ENCODE measurements at places on chromosomes 1 and 21.

- no peak for DNase-seq
Measured at GRCh38 chr1:33261344-33261743, 5.1 kb downstream of the ZNF362 start.

DNA sequence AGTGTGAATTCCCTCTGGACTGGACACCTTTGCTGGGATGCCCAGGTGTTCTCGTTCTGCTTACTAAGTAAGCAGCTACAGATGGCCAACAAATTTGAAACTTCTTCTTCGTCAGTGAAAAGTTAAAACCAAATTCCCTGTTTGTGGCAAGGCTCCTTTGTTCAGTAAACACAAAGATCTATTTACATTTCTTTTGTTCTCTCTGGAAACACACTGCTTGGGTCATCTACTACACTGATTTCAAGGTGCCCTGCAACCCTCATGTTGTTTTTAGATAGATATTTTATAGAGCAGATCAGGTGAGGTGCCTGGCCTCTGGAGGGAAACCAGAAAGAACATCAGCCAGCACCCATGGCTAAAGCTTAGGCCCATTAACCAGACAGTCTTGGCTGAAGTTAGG, 157.2 kb upstream of the UBE2U start:
- DNase-seq: no peak

GRCh38 chr1:5753549-5754421, 238.4 kb downstream of the NPHP4 start:
- no peak for DNase-seq

GRCh38 chr1:78606274-78606673, 14.0 kb upstream of the IFI44L start:
- DNase-seq: no peak

DNA sequence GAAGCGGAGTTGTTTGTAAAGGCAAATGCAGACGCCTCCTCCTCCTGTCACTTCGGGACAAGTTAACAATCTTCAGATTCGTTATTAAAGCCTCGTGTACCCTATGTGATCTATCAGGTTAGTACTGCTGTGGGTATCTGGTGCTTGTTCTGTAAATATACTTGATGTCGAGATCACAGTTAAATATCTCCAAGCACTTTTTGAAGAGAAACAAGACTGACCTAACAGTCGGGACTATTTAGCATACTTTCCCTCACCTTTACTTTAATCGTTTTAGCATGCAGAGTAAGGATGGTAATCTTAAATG, 710 bp downstream of the KLHL20 start:
- DNase-seq: no peak

DNA sequence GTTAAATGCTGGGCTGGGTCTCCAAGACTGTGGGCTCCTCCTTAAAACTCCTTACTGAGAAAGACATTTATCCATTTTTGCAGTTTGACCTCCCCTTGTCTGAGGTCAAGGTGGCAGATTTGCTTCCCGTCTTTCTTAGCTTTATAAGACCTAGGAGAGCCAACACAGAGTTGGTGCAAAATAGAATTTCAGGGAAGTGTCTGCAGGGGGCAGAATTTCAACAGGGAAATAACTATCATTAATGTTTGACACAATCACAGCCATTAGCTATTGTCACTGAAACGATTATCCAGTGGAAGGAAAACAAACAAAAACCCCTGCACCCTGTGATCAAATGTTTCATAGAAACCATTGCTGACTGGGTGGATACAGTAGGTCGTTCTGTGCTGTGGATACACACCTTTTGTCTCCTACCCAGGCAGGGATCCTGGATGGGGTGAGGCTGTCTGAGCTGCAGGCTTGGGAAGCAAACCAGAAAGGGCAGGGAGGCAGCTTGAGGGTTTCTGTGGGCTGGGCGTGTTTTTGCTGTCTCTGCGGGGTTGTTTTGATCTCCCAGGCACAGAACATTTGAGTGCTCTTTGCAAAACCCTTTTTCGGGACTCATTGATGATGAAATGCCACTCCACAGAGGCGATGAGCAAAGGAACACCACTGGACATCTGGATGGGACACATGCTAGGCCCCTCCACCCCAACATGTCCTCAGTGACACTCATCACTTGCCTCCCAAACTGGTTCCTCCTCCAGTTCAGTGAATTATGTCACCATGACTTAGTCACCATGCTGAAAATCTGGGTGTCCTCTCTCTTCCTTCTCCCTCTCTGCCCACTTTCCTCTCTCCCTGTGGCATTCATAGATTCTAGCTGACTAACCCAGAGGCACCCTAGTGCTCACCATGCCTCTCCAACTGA, 94.2 kb upstream of the SERBP1 start:
- DNase-seq: no peak

GRCh38 chr1:101264697-101265096, 27.9 kb downstream of the S1PR1 start:
- DNase-seq: no peak

- no peak for DNase-seq
Measured at GRCh38 chr1:99180915-99181314, 83.4 kb upstream of the PLPPR4 start.

DNA sequence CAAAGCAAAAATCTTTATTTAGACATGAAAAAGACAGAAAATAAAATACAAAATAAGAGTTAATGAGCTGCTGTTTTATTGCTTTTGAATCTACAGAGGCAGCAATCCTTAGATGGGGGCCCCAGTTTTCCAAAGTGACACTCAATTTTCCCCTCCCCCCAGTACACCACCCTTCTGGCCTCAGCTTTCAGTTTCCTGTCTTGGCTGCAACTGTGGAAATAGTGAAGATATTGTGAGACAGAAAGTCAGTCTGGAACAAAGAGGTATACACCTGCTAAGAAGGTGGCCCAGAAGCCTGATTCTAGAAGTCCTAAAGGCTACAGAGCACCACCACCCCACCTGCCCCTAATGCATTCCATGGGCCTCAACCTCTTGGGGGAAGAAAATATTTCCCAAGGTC, 1.1 kb upstream of the MTMR11 start:
- no peak for DNase-seq

DNA sequence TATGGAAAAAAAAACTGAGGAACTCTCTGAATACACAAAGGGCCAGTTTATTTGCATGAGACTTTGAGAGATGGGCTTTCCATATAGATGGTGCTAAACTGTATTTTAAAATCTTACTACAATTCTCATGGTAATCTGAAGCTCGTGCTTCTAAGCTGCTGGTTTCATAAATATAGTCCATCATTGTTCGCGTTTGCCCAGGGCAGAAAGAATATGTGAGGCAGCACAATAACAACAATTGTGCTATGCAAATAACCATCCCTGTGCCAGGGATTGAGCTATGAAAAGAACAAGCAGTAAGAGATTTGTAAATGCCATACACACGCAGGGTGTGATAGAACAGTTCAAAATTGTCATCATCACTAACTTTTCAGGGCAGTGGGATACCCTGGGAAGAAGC, 4.9 kb upstream of the EPS15 start:
- DNase-seq: no peak

DNA sequence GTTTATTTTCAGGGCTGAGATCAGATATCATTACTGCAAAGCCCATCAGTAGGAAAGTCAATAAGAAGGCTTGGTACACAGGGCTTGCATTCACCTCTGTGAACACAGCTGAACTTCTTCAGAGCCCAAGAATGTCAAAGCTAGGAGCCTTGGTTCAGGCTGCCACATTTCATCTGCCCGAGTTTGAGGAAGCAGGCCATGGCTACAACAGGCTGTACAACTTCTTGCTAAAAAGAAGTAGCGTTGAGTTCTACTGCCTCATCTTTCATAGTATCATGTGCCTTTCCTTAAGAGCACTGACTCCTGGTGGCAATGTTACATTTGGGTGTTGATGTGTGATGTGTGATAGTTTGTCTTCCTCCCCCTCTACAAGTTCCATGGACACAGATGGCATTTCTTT, 10.1 kb downstream of the C1orf162 start:
- no peak for DNase-seq

- no peak for DNase-seq
Measured at GRCh38 chr1:205301205-205301821, 20.2 kb downstream of the NUAK2 start.

DNA sequence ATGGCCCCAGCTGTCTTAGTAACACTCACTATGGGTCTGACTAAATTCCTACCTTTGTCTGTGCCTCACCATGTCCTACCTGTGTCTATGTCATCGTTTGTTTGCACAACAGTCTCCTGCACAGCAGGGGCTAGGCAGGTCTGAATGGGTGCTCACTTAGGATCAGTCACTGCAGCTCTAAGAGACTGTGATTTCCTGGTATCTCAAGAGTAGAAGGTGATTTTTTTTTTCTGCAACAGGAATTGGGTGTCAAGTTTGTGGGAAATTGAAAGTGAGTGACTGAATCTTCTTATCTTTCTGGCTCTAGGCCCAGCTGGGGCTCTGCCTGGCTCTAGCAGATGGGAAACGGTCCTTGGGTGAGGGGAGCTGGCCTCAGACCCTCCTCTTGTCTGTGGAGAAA, 46.4 kb upstream of the TRABD2B start:
- no peak for DNase-seq

- DNase-seq: no peak
Measured at GRCh38 chr1:97603776-97604175, 317.1 kb downstream of the DPYD start.

- DNase-seq: no peak
Measured at GRCh38 chr21:37509802-37510393, 143.3 kb downstream of the DYRK1A start.

GRCh38 chr1:50237056-50237455, 128.3 kb downstream of the ELAVL4 start:
- DNase-seq: no peak

- DNase-seq: no peak
Measured at GRCh38 chr1:61403679-61404596, 321.0 kb downstream of the TM2D1 start.

- no peak for DNase-seq
Measured at GRCh38 chr1:89734442-89734841, 86.4 kb upstream of the LRRC8D start.

GRCh38 chr1:164308101-164308500, 250.9 kb upstream of the PBX1 start:
- no peak for DNase-seq

DNA sequence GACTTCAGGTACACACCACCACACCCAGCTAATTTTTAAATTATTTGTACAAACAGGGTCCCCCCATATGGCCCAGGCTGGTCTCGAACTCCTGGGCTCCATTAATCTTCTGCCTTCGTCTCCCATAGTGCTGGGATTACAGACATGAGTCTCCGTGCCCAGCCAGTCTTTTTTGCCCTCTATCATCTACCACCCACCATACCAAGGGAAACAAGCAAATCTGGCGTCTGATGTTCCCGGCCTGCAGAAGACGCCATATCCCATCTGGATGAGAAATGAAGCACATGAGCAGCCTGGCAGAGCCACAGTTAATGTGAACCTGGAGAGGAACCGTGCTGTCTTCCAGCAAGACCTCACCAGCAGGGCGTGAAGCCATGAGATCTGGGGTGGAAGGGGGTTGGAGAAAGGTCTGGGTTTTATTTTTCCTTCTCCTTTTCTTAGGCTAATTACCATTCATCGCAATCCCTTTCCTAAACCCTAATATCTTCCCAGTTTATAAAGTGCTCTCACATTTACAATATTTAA, 1.8 kb upstream of the PRELP start:
- DNase-seq: no peak

GRCh38 chr1:22212400-22213233, 69.7 kb upstream of the WNT4 start:
- DNase-seq: no peak

GRCh38 chr1:55819011-55819410, 603.8 kb upstream of the USP24 start:
- no peak for DNase-seq

GRCh38 chr1:209106237-209106741, 477.2 kb upstream of the CAMK1G start:
- no peak for DNase-seq

DNA sequence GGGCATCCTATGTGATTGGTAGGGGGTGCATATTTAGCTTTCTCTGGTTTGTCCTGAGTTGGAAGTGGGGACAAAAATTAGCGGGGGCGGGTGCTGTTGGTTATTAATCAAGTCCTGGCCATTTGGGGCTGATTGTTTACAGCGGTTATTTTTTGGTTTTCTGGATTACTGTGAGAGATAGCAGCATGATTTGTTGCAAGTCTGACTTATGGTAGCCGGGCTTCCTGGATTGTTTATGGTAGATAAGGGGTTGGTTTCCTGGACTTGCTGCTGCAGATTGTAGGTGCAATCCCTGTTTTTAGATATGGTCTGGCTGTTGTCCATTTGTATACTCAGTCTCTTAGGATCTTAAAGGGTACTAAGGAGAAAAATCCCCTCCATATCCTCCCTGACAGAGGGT, 12.1 kb upstream of the PROK1 start:
- no peak for DNase-seq

DNA sequence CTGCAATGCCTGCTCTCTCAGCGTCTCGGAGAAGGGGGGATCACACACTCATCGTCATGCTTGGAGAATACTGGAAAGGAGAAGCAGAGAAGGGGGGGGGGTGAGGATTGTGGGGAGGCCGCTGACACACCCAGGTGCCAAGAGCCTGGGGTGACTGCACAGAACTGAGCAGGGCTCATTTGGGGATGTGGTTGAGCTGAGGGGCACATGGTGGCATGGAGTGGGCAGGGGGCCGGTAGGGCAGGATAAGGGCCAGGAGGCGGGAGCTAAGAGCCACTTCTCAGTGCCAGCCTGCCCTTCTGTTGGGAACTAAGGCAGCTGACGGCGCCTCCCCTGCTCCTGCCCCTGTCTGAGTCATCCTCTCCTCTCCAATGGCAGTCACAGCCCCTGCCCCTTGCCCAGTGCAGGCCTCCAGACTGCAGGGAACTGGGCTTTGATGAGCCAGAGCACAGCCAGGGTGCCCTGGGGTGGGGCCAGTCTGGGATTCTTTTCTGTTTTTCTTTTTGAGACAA, 27.2 kb downstream of the MRPL37 start:
- no peak for DNase-seq

GRCh38 chr1:62601457-62601856, 4.1 kb downstream of the ANGPTL3 start:
- DNase-seq: no peak

DNA sequence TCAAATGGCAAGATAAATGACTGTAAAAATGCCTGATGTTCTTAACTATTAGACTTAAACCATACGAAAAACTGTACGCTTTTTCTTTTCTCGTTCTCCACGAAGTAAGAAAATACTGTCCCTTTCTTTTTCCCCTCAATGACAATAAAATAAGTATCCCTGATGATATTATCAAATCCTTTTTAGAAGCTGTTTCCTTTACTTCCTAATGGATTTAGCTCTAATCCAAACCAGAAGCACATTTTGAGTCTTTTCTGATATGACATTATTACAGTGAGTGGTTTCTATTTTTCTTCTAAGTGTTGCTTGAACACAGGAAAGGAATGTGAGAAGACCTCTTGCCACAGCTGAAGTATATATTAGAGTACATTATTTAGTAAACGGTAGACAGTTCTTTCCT, 32.4 kb downstream of the DNM3 start:
- no peak for DNase-seq

GRCh38 chr1:221717485-221717853, 24.4 kb downstream of the DUSP10 start:
- no peak for DNase-seq

GRCh38 chr1:10056599-10056987, 23.8 kb downstream of the UBE4B start:
- no peak for DNase-seq

DNA sequence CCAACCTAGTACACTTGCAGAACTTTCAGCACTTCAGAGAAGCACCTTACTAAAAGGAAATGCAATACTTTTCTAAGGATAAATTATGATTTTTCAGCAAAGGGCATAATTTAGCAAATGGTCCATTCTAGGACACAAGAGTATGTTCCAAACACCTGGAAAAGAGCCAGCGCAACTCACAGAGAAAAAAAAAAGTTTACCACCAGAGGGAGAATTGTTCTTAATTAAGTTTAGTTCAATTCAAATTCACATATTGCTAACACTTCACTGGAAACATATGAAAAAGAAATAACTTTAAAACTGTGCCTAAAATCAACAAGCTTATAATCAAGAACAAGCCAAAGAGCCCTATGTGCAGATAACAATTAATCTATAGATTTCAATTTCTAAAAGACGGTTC, 338.1 kb downstream of the SEC16B start:
- DNase-seq: no peak
